Mucosa of descending colon (tissue), 3 donors: ENCODE measurements at places on chromosomes 16 and 17. TPM values are rescaled to one million over a fixed set of nuclear protein-coding genes. Genes with fewer than 3 reads are reported as not detected.

The NPIPA5 gene
- 5.4 TPM for total RNA-seq

The SMIM36 gene
- total RNA-seq: not detected

The OR4D1 gene
- total RNA-seq: not detected

The PITPNM3 gene
- total RNA-seq: 15.9 TPM

The RAMP2 gene
- total RNA-seq: 5.7 TPM

The KRT12 gene
- 0.80 TPM for total RNA-seq

GRCh38 chr17:82386881-82387704, 15.5 kb downstream of the UTS2R start:
- DNase-seq: no peak

- no peak for DNase-seq
Observed at GRCh38 chr17:6023036-6023831, 46.9 kb upstream of the WSCD1 start.

GRCh38 chr17:51353296-51353695, 93.0 kb downstream of the UTP18 start:
- no peak for DNase-seq

DNA sequence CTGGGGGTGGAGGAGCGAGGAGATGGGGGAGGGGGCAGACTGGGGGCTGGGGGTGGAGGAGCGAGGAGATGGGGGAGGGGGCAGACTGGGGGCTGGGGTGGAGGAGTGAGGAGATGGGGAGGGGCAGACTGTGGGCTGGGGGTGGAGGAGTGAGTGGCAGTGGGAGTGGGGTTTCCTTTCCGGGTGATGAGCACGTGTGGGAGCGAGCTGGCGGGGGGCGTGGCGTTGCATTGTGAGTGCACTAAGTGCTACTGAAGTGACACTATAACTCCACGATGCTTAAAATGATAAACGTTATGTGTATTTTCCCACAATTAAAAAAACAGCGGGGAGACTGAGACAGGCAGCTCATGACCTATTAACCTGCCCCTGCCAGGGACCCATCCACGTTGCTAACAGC, 46.3 kb downstream of the CBFA2T3 start:
- DNase-seq: no peak
